A673 (cell line): ENCODE measurements at places on chromosomes 13 and 19. TPM values are rescaled to one million over a fixed set of nuclear protein-coding genes. Genes with fewer than 3 reads are reported as not detected.

The CCL25 gene
- not detected in 2 replicates for total RNA-seq

GRCh38 chr13:59319276-59319675, 844.5 kb downstream of the DIAPH3 start:
- DNase-seq, result peak; percentile 84

- no peak for DNase-seq
These were observed 13.1 kb downstream of the AP2A1 start for GRCh38 chr19:49779731-49780555.

The IL27RA gene
- 5.4 and 6.0 TPM in 2 replicates for total RNA-seq

GRCh38 chr13:51412431-51412830, 40.4 kb downstream of the INTS6 start:
- DNase-seq, result no peak

DNA sequence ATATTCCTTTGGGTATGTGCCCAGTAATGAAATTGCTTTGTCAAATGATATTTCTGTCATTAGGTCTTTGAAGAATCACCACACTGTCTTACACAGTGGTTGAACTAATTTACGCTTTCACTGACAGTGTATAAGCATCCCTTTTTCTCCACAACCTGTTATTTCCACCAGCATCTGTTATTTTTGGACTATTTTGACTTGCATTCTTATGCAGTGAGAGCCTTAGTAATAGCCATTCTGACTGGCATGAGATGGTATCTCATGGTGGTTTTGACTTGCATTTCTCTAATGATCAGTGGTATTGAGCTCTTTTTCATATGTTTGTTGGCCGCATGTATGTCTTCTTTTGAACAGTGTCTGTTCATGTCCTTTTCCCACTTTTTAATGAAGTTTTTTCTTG, 92.0 kb upstream of the SPATA13 start:
- DNase-seq, result no peak
